ENCODE measurements at places on chromosomes 2 and 18. TPM values are rescaled to one million over a fixed set of nuclear protein-coding genes. Genes with fewer than 3 reads are reported as not detected.

The ZNF521 gene
- not detected for total RNA-seq

The MSTN gene
- not detected for total RNA-seq

The DSC1 gene
- total RNA-seq: not detected

The PID1 gene
- 3.6 TPM for total RNA-seq

The TMEM247 gene
- not detected for total RNA-seq

The VWC2L gene
- total RNA-seq: not detected

The DNAH6 gene
- total RNA-seq: 0.44 TPM

The IL36RN gene
- 0.13 TPM for total RNA-seq

The CNDP1 gene
- total RNA-seq: not detected

The SLC5A7 gene
- total RNA-seq: not detected

The ALPP gene
- 2.7 TPM for total RNA-seq

The CTAGE1 gene
- not detected for total RNA-seq

The CERS6 gene
- total RNA-seq: 15.1 TPM

The TMEM17 gene
- total RNA-seq: 6.0 TPM

The LTBP1 gene
- 23.2 TPM for total RNA-seq

The SCTR gene
- not detected for total RNA-seq

The SPC25 gene
- total RNA-seq: 20.1 TPM

The IL1R1 gene
- total RNA-seq: 27.0 TPM

The CRACDL gene
- total RNA-seq: 2.3 TPM

The TMEM163 gene
- not detected for total RNA-seq

The SNED1 gene
- total RNA-seq: 0.33 TPM

The ABCG8 gene
- total RNA-seq: not detected

The AFF3 gene
- not detected for total RNA-seq

The RFX8 gene
- total RNA-seq: not detected

The TMEM37 gene
- 1.5 TPM for total RNA-seq

The CSRNP3 gene
- not detected for total RNA-seq

The ZSCAN30 gene
- total RNA-seq: 1.2 TPM

The CKAP2L gene
- total RNA-seq: 14.0 TPM

Data from A549 treated with ZK216348 at 1 μM for 4 hours (cell line).